ENCODE measurements at places on chromosomes 12 and 14.

- DNase-seq = no peak
Observed at GRCh38 chr14:104692939-104693315, 3.5 kb downstream of the INF2 start.

GRCh38 chr12:87794854-87795253, 234.3 kb downstream of the C12orf50 start:
- no peak for DNase-seq

GRCh38 chr12:25236190-25236589, 14.5 kb downstream of the KRAS start:
- DNase-seq = peak; percentile 19

- no peak for DNase-seq
Observed at GRCh38 chr14:101033446-101034165, 130.1 kb upstream of the RTL1 start.

GRCh38 chr12:113408756-113409298, 5.1 kb upstream of the SDS start:
- no peak for DNase-seq

DNA sequence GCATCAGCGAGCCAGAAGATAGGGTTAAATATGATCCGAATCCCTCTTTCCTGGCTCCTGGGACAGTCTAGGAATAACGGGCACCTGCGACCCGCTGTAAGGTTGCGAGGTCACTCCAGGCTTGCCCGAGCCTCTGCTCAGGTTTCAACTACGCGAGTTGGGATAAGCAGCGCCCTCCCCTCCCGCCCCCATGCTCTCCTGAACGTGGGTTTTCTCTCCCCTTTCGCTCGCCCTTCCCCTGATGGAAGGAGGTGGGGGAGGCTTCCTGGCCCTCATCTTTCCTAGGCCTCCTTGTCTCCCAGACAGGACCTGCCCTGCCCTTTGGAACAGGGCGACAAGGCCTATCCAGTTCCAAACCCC, 753 bp upstream of the ATP5MC2 start:
- peak; percentile 45 for DNase-seq

- no peak for DNase-seq
Observed at GRCh38 chr14:39303115-39303514, 69.4 kb downstream of the MIA2 start.

GRCh38 chr14:68451696-68452373, 341.0 kb downstream of the ZFP36L1 start:
- DNase-seq = no peak

- DNase-seq = no peak
Observed at GRCh38 chr12:24560192-24560775, 388.6 kb downstream of the BCAT1 start.

DNA sequence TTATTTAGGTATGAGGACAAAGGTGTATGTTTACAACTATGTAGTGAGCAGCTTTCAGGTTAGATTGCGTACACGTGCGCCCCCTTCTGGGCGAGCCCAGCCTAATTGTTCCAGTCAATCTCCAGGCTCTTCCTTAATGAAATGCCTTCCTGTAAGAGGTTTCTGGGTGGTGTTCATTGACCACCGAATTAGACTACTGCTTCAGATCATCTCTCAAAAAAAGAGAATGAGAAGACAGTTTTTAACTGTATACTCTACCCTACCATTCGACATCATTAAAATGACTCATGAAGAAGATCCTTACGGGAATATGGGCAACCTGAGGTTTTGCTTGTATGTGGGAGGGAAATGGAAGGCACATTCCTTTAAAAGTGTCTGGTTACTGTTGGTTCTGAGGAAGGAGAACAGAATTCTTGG, 2.1 kb downstream of the LUM start:
- peak; percentile 77 for DNase-seq

GRCh38 chr14:61179796-61180398, 101.2 kb downstream of the TMEM30B start:
- DNase-seq = peak; percentile 40

DNA sequence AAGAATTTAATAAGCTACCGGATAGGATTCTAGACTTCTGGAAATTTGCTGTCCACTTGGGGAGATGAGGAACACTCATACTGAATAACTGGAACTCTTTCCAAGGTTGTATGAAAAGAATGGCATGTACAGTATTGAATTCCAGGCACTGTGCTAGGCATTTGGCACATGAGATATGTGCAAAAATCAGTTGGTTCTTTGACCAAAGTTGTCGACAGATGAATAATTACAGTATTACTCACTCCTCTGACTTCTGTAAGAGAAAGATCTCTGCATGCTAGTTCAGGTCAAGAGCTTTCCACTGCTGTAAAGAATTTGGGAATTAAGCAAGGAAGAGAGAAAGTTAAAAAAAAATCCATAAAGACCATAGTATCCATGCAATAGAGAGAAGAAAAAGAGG, 764.7 kb downstream of the BCL11B start:
- no peak for DNase-seq

- no peak for DNase-seq
Observed at GRCh38 chr12:114529966-114530365, 124.0 kb upstream of the TBX5 start.

DNA sequence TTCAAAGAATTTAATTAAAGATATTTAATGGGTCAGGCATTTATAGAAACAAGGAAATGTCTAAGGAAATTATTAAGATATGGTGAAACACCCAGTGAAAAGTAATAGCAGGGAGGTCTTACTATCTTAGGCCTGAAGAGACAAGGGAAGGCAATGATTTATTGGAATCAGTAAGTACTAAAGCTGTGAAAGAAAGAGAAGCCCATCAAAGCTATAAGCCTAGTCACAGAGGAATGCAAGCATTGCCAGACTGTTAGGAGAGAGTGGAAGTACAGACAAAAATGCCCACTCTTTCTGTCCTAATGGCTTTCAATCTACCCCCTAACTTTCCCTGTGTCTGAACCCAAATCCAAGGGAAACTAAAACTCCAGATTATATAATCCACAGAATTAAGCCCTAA, 69.2 kb upstream of the PIK3C2G start:
- no peak for DNase-seq

DNA sequence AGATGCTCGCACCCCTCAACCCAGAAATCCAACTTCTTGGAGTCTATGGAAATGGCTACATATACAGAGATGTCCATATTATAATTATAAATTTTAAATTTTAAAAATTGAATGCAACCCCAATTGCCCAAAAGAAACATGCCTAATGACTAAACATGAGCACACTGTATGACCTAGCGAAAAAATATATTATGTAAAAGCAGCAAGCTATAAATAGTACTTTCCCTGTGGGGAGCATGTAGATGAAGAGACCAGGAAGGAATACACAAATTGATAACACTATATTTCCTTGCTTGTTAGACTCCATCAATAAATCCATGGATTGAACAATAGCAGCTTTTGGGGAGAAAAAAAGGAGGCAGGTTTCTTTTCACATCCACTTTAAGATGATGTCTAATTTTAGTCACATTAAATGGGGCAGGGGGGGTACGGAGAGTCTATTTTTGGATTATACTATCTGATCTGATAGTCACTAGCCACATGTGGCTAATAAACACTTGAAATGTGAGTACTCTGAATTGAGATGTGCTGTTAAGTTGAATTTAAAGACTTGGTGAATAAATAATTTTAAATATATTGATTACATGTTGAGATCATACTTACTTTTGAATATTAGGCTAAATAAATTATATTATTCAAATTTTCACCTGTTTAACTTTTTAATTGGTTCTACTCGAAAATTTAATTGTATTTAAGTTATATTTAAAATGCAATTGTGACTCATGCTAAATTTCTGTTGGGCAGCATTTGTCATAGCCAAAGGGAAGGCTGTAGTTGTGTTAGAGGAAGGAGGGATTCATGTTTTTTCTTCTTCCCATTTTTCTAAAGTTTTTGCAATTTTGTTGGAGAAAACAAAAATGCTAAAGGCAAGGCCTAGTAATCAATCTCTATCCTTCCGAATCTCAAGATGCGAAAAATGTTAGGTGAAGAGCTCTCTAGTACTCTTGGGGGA, 17.5 kb downstream of the MAX start:
- DNase-seq = no peak

All from EL (cell line).